GM23248 (cell line): ENCODE measurements at places on chromosomes 5 and 9.

DNA sequence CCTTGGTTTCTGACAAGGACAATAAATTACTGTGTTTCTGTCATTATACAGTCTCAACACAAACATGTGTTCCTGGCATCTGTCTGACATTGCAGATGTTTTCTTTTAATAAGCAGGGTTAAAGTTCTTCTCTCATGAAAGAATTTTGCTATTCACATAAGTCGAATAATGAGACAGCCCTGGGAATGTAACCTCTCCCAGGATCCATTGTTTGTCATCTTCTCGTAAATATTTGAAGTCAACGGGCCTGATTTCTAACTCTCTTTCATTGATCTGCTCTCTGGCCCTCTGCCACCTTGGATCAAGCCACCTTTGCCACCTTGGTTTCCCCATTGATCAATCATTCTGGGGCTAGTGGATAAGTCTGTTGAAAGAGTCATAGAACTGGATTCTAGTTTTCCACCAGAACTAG lies 12.9 kb upstream of the CAST start:
- no peak for DNase-seq

GRCh38 chr9:110178281-110178680 lies 29.7 kb downstream of the C9orf152 start:
- DNase-seq = no peak

GRCh38 chr5:115544043-115544435 lies 536 bp downstream of the FEM1C start:
- peak; percentile 80 for DNase-seq

- no peak for DNase-seq
Measured at GRCh38 chr9:34717996-34718614, 8.2 kb upstream of the CCL21 start.
